ENCODE measurements at places on chromosomes 7 and 10. TPM values are rescaled to one million over a fixed set of nuclear protein-coding genes. Genes with fewer than 3 reads are reported as not detected.

Gene NANOS1
- 3.9 TPM for total RNA-seq

DNA sequence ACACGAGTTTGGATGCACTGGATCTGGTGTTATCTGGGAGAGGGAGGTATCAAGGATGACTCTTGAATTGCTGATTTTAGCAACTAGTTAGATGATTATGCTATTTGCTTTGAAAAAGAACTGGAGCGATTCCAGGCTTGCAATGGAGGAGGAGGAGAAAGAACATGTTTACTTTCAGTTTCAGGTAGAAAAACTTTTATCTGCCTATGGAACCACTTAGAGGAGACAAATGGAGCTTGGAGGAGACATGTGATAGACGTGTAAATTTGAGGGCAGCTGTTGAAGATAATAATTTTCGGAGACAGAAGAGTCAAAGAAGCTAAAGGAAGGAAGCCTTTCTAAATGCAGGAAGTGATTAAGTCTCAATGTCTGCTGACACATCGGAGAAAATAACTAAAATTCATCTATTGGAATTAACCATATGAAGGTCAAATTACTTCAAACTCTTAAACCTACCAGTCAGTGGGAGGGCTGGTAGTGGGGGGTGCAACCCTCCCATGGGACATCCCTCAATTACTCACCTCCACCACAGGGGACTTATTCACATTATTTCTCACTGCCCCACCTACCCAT, 56.4 kb upstream of the GNAI1 start:
- no peak for DNase-seq
- no peaks in the 10 kb centered on the region for H3K4me1 ChIP-seq
- H3K4me3 ChIP-seq, result no peak overlapping the region
- H3K27me3 ChIP-seq, result no peaks in the 10 kb centered on the region
- H3K27ac ChIP-seq, result no peak overlapping the region

Gene SUN3
- total RNA-seq, result not detected

DNA sequence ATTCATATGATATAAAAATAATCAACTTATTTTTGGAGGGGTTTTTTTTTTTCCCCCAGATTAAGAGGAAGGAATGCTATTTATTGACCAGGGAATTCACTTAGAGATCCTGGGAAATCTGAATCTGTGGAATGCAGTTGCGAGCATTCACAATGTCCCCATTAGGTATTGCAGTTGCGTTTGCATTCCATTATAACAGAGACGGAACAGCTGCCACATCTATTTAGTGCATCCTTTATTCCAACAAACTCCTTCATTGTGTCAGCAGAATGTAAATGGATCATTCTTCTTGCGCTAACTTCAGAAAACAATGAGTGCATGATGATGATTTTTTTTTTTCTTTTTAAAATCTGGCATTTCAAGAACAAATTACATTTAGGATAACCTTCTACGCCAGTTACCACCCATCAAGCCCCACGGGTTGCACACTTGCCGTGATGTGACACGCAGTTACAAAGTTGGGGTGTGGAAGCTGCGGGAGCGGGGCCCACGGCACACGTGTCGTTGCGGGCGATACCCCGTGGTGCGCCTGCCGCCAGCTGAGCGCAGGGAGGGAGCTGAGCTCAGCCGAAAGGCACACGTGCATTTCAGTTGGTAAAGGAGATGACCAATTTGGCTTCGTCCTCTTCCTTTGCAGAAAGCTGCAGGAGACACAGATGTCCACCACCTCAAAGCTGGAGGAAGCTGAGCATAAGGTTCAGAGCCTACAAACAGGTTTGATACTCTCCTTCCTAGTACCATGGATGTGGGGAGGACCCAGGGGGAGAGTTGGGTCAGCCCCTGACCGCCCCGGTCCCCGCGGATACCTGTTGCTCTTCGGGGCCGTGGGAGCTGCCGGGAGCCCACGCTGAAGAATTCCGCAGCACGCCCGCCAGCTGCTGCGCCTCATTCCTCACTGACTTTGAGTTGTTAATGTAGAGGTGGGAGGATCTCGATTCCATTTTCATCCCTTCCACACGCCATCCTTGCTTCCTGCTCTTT, 175.3 kb upstream of the SH2B2 start:
- H3K36me3 ChIP-seq, result peaks cover 9% of the 10 kb centered on the region
- H3K4me3 ChIP-seq, result no peak overlapping the region
- no peaks in the 10 kb centered on the region for H3K4me1 ChIP-seq
- no peak overlapping the region for H3K27ac ChIP-seq
- H3K27me3 ChIP-seq, result no peaks in the 10 kb centered on the region
- DNase-seq, result peak; percentile 53
